HCEC 1CT (cell line): ENCODE measurements at places on chromosomes 2 and 18.

DNA sequence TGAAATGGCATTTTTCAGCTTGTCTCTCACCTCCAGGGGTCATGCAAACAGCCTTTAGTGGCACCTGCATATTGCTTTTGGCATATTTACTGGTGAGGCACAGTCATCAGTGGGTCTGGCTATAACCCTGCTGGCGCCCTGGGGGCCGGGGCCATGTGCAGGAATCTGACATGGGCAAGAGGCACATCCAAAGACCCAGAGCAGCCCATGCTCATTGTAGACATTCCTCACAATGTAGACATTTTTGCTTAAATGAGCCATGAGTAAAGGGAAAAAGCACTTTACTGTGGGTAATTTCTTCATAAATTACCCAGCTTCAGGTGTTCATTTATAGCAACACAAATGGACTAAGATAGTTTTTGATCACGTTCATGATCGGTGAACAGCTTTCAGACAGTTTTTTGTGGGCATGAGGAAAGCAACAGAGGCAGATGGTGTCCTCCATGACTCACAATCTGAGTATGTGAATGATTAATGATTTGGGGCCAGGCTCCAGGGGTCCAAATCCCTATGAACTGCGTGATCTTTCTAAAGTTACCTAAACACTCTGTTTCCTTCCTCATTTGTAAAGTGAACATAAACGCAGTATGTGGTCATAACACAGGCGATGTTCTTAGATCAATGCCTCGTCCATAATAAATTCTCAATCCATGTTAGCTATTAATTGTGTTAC lies 85.8 kb downstream of the LIPG start:
- peak; percentile 67 for DNase-seq

- no peak for DNase-seq
Measured at GRCh38 chr2:171430516-171431410, 3.0 kb downstream of the METTL8 start.

- DNase-seq = peak; percentile 48
Measured at GRCh38 chr2:60555066-60555782, 1.8 kb upstream of the BCL11A start.

GRCh38 chr2:71789556-71790204 lies 336.3 kb downstream of the DYSF start:
- peak; percentile 40 for DNase-seq

GRCh38 chr2:241943209-241943850 lies 73.8 kb downstream of the RTP5 start:
- no peak for DNase-seq

DNA sequence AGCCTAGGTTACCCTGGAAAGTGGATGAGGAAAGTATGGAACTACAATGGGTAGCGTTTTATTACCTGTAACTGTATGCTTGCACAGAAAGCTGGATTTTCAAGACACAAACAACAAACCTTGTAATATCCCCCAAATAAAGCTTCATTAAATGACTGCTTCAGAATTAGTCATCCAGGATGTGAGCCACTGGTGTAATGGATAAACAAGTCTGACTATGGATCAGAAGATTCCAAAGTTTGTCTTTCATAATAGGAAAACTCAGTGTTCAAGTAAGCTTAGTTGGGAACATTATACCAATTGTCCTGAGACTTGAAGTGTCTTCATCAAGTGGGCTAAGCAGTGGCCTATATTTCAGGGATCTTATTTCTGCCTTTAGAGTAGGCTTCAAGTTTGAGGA lies 518.8 kb downstream of the LRP1B start:
- peak; percentile 79 for DNase-seq

- peak; percentile 28 for DNase-seq
Measured at GRCh38 chr2:38533757-38534545, 68.8 kb downstream of the HNRNPLL start.

GRCh38 chr18:62464266-62464665 lies 58.6 kb upstream of the ZCCHC2 start:
- no peak for DNase-seq

DNA sequence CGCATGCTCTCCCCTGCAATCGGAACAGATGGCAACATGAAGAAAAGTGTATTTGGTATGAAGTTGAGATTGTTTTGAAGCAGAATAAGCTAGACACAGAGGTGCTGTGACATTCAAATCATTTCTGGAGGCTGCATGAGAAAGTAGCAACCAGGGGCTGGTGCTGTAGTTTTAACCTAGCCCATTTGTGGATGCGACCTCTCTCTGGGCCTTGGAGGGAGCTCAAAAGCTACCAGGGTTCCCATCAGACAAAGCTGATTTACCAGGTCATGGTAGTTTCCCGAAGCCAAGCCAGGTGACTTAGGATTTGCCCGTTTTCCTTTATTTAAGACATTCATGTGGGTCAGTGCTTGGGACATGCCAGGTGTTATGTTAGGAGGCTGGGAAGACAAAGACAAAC lies 77.5 kb downstream of the CIB4 start:
- no peak for DNase-seq

- peak; percentile 52 for DNase-seq
Measured at GRCh38 chr18:9516437-9517064, 41.2 kb downstream of the RALBP1 start.

DNA sequence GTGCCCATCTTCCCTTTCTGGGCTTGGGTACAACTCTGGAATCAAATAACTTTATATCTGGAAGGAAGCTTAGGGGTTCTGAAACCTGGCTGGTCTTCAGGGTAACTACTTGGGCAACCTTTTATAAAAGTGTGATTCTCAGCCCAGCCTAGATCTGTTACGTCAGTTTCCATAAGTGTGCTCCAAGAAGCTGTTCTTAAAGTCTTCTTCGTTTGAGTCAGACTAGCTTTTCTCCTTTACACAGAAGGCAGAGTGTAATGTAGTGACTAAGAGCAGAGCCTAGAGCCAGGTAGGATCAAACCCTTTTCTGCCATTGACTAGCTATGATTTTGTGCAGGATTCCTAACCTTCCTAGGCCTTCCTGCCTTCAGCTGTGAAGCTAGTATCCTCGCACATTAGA lies 5.8 kb downstream of the ITGA6 start:
- DNase-seq = no peak

GRCh38 chr2:143121957-143122356 lies 7.3 kb upstream of the ARHGAP15 start:
- no peak for DNase-seq

DNA sequence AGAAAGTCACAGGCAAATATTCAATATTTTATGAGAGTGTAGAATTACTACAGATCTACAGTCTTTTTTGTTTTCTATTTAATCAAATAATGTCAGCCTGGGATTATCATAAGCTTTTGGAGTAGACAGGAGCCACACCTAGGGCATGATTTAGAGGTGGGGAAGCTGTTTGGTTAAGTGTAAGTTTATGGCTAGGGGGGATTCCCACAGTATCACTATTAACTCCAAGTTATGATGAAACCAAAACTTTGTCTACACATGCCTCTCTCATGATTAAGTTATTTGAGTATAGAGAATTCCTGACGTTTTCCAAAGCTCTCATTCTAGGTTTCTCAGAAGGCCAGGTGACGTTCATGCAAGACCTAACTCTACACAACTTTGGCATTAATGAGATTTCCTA lies 2.1 kb downstream of the SERPINB10 start:
- DNase-seq = no peak

DNA sequence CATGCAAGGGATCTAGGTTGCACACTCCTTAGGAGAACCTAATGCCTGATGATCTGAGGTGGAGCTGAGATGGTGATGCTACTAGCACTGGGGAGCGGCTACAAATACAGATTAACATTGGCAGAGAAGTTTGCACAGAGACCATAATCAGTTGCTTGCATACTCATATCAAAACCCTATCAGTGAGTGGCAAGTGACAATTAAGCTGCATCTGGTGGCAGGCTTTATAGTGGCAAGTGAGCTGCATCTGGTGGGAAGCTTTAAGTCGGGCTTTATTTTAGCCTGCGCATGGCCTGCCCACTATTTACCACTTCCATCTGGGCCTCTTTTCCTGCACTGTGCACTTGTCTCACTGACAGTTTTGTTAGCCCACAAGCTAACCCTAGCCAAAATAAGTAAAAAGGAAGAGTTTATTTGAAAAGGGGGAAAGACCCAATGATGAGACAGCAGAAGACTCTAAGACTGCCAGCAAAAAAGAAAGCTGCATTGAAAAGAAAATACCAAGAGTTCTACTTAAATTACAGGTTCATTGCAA lies 140.9 kb upstream of the B3GNT2 start:
- no peak for DNase-seq
